ENCODE measurements at places on chromosomes 5 and 9.

GRCh38 chr5:178831049-178831448 lies 28.7 kb upstream of the ZNF354B start:
- no peak for DNase-seq

GRCh38 chr9:33139421-33140228 lies 27.5 kb downstream of the B4GALT1 start:
- DNase-seq = no peak

GRCh38 chr5:10153808-10154537 lies 95.7 kb downstream of the ATPSCKMT start:
- DNase-seq = no peak

- DNase-seq = no peak
Observed at GRCh38 chr5:163338-163620, 28.0 kb upstream of the LRRC14B start.

DNA sequence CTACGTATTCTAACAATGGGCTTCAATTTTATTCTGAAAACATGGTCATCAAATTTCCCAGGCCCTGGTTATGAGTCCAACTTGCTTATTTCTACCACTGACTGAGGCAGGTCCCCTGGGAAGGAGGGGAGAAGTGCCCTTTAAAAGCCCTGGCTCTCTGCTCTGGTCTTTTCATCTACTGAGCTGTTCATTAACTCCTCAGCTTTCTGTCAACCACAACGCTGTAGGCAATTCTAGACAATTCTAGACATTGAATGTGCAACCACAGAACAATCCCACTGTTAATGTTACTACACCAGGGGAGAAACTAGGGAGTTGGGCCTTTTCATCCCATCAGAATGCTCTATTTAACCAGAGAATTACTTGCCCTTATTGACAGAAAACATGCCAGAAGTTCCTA lies 10.0 kb downstream of the MOCS2 start:
- no peak for DNase-seq

- DNase-seq = no peak
Observed at GRCh38 chr5:155884041-155884440, 442.9 kb upstream of the SGCD start.

DNA sequence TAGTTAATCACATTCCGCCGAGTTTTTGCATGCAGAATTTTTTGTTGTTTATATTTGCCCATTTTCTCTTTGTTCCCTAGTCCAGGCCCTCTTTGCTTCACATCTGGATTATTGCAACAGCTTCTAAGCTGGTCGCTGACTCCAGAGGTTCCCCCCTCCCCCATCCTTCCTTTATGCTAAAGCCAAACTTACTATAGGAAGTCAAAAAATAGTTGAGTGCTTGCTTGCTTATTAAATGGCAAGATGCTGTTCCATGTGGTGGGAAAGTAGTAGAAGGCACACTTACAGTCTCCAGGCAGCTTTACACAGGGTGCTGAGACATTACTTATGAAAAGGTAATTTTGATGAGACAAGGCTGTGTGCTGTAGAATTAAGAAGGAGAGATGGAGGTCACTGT lies 1.3 kb downstream of the ZBTB34 start:
- DNase-seq = no peak

- DNase-seq = no peak
Observed at GRCh38 chr5:135019314-135019713, 14.7 kb downstream of the PITX1 start.

GRCh38 chr9:79184831-79185230 lies 386.9 kb upstream of the TLE4 start:
- no peak for DNase-seq

Data from activated T-helper 1 cell treated with anti-CD3 and anti-CD28 coated beads, Interleukin-2, amount 50 U/mL, for 16 hours (primary cell).